Kidney (tissue), 22 donors: ENCODE measurements at places on chromosomes 2 and 18.
A peak's percentile ranks its signal among the peaks of the same experiment; 100 is the strongest.

DNA sequence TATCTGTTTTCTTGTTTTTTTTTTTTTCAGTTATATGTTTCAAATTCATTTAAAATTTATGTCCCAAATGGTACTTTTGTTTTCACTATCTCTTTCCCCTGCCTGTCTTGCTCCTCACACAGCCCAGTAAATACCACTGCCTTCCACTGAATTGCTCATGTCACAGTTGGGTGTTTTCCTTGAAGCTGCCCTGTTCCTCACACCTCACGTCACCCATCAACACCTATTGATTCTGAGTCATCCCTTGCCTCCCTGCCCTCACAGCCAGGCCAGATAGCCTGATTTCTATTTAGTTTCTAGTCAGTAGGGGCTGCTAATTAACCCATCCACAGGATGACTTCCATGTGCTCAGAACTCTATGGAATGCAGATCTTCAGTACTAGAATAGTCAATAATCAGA is 25.3 kb downstream of the FSHR start:
- DNase-seq = no peak

DNA sequence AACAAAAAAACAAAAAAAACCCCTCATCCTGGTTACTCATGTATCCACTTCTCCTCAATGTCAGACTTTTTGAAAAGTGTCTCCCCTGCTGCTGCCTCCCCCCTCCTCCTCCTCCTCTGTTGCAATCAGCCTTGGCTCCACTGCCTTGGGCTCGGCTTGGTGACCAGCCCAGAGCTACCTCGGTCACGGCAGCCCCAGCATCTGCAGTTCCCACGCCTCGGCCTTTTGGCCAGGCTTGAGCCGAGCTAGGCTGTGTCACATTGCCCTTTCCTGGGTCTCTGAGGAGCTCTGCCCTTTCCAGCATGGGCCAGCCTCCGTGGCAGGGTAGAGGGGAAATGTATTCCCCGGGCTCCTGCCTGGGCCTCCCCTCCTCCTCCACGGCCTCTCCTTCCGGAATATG is 22.7 kb upstream of the INHBB start:
- no peak for DNase-seq

DNA sequence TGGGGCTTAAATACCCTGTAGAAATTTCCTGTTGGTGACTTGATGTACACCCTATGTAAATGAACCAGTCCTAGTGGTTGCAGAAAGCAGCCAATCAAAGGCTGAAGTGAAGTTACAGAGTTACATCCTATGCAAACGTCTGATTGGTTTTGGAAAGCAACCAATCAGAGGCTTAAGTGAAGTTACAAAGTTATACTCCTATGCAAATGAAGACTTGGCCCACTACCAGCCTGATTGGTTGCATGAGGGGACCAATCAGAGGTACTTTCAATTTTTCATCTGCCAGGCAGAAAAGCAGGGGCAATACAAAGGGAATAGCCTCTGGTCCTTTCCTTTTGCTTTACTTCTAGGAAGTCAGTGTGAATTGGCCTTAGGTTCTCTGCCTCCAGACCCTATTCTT is 13.6 kb upstream of the ZNF397 start:
- no peak for DNase-seq

DNA sequence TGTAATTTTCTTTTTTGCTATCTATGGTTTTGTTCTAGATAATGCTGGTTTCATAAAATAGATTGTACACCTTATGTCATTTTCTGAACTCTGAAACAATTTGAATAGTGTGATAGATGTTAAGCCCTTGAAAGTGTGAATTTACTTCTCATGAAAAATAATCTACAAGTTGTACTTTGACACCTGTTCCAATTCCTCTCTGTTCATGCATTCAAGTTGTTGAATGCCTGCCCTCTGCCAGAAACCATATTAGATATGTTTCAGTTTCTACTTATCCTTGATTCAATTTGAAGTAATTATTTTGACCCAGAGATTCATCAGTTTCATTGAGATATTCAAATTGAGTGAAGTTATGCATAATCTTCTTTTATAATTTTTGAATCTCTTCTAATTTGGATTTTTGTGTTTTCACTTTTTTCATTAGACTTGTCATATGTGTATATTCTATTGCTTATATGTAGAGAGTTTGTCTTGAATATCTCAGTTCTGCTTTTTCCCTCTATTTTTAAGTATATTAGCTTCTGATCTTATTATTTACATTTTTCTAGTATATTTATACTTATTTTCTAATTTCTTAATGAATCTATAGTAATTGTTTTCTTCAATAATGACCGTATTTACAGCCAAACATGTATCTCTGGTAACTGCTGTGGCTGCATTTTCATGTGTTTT is 143.3 kb upstream of the TACR1 start:
- no peak for DNase-seq

GRCh38 chr18:48138210-48138609 is 207.8 kb upstream of the SMAD2 start:
- no peak for DNase-seq

- DNase-seq = no peak
Observed at GRCh38 chr2:58702302-58702885, 461.3 kb upstream of the FANCL start.

- no peak for DNase-seq
Observed at GRCh38 chr2:216696751-216697560, 1.6 kb upstream of the IGFBP5 start.

DNA sequence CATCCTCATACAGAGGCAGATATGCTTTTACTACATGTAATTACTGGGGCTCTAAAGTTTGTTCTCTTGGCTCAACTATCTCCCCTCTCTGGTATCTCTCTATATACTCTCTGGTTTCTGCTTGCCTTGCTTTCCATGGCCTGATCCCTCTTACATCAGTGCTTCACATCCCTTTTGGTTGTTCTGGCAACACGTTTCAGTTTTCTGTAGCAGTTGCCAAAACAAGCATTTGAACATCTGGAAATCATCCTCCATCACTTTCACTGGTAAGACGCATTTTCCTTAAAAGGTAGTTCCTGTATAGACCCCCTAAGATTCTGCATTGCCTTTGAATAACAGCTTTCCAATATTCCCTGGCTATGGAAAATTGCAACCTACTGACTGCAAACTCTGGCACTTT is 25.9 kb downstream of the COL5A2 start:
- no peak for DNase-seq

- DNase-seq = no peak
Observed at GRCh38 chr18:59220784-59221765, 1.1 kb downstream of the GRP start.

DNA sequence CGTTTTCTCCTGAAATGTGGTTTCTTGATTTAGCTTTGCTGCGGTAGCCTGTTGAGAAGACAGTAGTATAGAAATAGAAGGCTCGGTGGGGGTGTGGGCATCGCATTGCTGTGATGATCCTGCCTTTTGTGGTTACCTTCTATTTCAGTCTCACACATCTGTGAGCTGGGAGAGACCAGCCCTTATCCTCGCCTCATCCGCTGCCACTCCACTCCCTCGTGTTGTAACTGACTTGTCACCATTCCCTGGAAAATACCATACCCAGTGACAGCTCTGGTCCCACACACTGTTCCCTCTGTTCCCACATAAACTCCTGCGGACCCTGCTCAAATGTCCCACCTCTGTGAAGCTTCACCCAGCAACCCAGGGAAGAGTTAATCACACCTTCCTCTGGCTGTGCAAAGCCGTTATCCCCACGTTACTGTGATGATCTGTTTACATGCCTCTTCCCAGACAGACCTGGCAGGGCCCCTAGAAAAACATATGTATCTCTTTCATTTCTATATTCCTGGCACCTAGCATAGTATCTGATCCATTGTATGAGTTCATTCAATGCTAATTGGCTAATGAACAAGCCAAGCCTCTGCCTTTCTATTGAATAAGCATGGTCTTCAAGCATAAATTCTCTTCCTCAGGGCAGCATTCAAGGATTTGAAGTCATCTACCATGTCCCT is 114.6 kb downstream of the MAPK4 start:
- no peak for DNase-seq

DNA sequence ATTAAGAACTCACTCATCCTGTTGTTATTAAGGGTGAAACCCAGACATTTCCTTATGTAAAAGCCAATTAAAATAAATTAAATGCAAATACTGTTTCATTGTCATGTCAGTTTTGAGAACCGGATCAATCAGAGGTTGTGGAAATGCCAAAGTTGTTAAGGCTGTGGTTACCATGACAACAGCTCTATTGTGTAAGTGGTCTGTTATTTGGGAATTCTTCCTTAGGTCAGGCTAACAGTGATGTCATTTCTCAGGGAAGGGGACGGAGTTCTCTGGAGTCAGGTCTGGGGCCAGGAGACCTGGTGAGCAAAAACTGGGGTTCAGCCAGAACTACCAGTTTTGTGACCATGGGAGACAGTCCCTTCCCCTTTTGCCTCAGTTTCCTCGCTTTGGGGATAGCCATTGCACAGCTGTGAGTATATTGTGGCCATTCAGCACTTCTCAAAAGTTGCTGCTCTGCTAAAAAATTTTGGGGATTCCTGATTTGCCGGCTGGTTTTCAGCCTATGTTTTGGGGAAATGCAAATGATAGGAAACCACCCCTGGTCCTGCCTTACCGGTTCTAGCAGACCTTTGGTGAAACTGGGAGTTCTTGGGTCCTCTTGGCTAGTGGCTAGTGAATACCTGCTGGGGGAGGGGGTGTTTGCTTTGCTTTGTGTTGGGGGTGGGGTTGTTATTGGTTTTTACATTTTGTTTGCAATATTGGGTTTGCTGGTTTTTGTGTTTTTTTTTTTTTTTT is 21.6 kb downstream of the HPCAL1 start:
- no peak for DNase-seq

DNA sequence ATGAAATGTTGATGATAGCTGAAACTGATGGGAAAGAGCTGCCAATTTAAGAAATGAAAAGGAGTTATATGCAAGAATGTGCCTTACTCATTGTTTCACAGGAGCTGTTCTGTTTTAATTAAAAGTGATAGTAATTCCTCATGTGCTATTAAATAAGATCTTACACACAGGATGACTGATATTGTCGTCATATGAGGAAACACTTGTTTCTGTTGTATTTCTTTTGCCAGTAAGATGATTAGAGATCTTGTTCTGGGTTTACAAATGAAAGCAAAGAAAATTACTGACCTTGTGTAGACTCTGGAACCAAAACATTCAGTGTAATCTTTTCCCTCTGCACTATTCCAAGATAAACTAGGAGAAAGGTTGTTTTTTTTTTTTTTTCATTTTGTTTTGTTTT is 123.6 kb downstream of the MAP3K20 start:
- DNase-seq = no peak

- DNase-seq = no peak
Observed at GRCh38 chr2:219572237-219573001, at the start of gene INHA. Gene INHA, plus strand, starts transcription at chr2:219572310. Its CDS starts 65 bp downstream, at chr2:219572375.

DNA sequence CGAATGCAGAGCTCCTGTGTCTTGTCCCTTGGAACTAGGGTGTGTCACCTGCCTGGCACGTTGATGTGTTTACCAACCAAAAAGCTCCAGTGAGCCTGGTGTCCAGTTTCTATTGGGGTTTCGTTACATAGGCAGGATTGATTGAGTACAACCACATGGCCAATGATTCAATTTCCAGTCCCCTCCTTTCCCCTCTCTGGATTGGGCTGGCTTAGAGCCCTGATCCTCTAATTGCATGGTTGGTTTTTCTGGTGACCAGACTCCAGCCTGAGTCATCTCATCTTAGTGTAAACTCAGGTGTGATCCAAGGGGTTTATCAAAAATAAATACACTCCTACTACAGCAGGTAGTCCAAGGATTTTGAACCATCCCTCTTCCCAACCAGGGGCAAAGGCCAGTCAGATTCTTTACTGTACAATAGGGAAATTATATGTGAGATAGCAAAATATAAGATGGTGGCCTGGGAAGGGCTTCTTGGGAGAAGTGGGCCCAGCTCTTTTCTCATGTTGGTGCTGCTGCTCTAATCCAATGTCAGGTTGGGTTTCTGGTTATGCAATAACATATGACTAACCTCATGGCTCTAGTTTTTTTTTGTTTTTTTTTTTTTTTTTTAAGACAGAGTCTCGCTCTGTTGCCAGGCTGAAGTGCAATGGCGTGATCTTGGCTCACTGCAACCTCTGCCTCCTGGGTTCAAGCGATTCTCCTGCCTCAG is 64.7 kb upstream of the MGAT5 start:
- DNase-seq = no peak

GRCh38 chr2:5077479-5078089 is 614.6 kb upstream of the SOX11 start:
- DNase-seq = peak; percentile 14

- DNase-seq = no peak
Observed at GRCh38 chr18:60894254-60894945, 438.8 kb upstream of the CDH20 start.

- peak; percentile 47 for DNase-seq
Observed at GRCh38 chr2:120760446-120761135, 24.9 kb downstream of the GLI2 start.

GRCh38 chr18:47100212-47100831 is 50.0 kb downstream of the HDHD2 start:
- DNase-seq = peak; percentile 52

GRCh38 chr2:162636206-162636728 is 202.3 kb downstream of the KCNH7 start:
- DNase-seq = no peak

GRCh38 chr2:16722677-16723076 is 57.0 kb upstream of the CYRIA start:
- no peak for DNase-seq

GRCh38 chr2:102848366-102848839 is 86.6 kb downstream of the TMEM182 start:
- peak; percentile 95 for DNase-seq

DNA sequence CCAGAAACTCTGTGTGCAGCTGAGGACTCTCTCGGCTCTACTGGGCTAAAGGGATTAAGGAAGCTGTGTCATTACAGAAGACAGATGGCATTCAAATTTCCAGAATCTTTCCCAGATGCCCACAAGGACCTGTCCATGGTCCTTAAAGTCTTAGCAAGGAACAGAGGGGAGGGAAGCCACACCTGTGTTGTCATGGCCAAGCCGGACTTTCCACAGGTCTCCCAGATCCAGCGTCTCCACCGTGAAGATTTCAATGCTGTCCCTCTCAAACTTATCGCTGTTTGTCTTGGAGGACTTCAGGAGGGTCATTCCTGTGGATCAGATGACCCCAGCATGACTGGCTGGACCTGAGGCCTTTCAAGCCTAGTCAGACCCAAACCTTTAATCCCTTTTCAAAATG is 114.5 kb downstream of the LOXHD1 start:
- no peak for DNase-seq

GRCh38 chr2:38598991-38599295 is 3.8 kb downstream of the HNRNPLL start:
- no peak for DNase-seq

GRCh38 chr2:96962567-96963203 is 23.7 kb downstream of the FAM178B start:
- DNase-seq = no peak

DNA sequence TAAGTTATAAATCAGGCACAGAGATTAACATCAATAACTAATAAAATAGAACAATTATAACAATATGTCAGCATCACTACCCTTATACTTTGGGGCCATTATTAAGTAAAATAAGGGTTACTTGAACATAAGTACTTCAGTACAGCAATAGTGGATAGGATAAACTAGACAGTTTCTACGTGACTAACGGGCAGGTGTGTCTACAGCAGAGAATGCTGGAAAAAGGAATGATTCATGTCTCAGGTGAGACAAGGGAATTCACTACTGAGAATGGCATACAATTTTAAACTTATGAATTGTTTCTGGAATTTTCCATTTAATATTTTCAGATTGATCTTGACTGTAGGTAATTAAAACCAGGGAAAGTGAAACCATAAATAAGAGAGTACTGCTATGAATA is 5.5 kb downstream of the WDR75 start:
- no peak for DNase-seq

GRCh38 chr2:19403785-19404184 is 45.4 kb upstream of the OSR1 start:
- DNase-seq = no peak
